Forelimb muscle (tissue), 1 donor: ENCODE measurements at places on chromosomes 6 and 20.

- DNase-seq: peak; percentile 24
These were observed 102.0 kb downstream of the POPDC3 start for GRCh38 chr6:105077596-105078385.

DNA sequence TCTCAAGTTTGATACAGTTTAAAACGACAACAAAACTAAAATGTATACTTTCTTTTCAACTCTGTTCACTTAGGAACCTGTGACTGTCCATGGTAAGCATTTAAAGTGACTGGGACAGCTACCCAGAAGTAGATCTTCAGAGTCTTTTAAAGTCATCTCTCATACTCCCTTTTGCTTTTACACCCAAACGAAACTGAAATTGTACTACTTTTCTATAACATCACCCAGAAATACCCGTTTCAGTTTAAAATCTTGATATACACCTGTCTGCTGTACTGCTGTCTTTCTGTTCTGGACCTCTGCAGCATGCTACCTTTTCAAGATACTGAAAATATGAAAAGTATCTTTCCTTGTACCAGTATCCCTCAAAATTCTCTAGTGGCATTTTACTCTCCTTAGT, 170.4 kb upstream of the THEMIS start:
- DNase-seq: no peak

GRCh38 chr6:98759459-98759858, 74.9 kb upstream of the POU3F2 start:
- DNase-seq: no peak

- DNase-seq: no peak
These were observed 82.5 kb upstream of the PTPN1 start for GRCh38 chr20:50427719-50428083.

DNA sequence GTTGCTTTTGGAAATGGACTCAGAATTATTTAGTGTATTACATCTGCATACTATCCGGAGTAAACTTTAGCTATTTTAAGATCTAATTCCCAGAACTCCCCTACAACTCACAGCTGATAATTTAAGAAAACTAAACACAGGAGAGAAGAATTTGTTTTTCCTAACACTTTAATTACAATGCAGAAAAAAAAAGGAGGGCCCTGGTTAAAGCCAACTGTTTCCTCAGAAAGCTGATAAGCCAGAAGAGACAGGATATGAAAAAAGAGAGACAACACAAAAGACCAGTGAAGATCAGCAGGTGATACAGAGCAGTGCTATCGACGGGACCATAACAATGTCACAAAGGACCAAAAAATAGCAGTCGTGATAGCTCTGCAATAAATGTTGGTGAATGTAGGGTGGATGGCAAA, 5.8 kb downstream of the IFNGR1 start:
- no peak for DNase-seq

- DNase-seq: no peak
These were observed 202.4 kb upstream of the CDH4 start for GRCh38 chr20:61049684-61050083.

- DNase-seq: no peak
These were observed 23.9 kb downstream of the CLDN20 start for GRCh38 chr6:155287762-155288161.
